ENCODE measurements at places on chromosomes 6 and 20. TPM values are rescaled to one million over a fixed set of nuclear protein-coding genes. Genes with fewer than 3 reads are reported as not detected.

- DNase-seq: no peak
These were observed 22.7 kb upstream of the BMP6 start for GRCh38 chr6:7703148-7703680.

- DNase-seq: no peak
These were observed 21.1 kb upstream of the NEDD9 start for GRCh38 chr6:11253594-11253993.

The MATN4 gene
- not detected for total RNA-seq

DNA sequence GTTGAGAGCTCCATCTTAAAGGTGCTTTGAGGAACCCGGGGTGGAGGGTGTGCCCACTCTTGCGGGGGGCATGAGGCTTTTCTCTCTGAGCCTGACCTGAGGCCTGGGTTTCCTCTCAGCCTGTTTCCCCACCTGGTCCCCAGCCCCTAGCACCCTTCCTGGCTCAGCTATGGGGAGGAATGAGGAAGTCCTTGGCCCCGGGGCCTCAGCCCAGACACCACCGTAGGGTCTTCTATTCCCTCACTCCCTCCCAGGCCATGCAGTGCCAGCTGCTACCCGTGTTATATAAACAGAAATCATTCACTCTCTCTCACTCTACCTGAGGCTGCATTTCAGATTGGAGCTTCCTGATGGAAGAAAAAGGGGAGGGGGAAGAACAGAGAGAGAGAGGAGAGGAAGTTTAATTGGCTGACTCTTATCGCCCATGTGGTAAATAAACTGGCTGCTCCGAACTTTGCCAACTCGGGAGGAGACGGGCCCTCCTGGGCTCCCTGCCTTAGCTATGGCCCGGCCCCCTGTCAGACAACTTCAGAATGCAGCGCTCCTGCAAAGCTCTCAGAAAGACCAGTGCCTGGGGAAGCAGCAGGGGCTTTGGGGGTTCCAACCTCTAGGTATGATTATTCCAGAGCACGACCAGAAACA, 2.8 kb downstream of the CDH22 start:
- DNase-seq: no peak

The LCA5 gene
- 0.78 TPM for total RNA-seq

- DNase-seq: no peak
These were observed 305.1 kb upstream of the SASH1 start for GRCh38 chr6:148037496-148037895.

- no peak for DNase-seq
These were observed 6.6 kb downstream of the RNASET2 start for GRCh38 chr6:166949528-166950442.

The STMND1 gene
- not detected for total RNA-seq

DNA sequence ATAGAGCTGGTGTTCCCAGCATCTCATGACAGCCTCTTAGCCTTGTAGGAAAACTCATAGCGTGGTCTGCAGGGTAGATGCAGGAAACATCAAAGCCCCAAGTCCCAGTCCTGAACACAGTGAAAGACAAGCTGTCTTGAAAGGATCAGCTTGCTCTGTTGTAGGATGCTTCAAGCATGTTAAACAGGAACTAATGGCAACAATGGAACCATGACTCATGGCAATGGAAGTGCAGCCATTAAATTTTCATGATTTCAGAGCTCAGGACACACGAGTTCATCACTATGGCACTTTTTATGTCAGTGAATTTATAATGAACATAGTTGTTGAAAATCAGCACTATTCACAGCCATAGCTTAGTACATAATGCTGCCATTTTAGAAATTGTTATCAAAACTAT, 367.7 kb downstream of the KIF16B start:
- DNase-seq: no peak

DNA sequence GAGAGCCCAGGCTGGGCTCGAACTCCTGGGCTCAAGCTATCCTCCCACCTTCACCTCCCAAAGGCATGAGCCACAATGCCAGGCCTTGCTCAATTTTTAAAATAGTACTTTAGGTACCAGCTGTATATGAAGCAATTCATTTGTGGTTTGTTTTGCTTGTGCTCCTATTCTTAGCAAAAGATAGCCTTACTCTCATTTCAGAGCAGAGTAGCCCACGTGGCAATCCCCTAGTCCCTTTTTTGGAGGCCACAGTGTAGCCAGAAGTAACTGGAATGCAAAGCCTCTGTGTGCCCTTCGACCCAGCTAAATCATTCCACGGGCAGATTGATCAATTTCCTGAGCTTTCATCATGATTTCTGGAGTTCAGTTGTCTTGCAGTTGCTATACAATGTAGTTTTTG, 372.2 kb downstream of the NRN1 start:
- no peak for DNase-seq

DNA sequence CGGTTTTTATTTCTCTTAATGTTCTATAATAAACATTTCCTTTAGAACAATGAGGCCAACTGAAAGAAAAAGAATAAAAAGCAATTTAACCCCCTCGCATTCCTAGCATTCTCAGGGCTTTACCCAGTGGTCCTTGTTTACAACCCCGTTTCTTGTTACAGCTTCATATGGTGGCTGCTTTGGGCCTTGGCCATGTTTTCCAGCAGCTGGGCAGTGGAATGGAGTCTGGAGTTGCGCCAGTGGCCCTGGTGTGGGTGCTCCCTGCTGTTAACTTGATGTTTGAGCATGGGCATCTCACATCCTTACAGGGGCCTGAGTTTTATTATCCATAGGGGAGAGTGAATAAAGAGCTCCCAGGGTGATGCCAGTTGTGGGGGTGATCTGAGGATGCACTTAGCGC, 18.8 kb downstream of the EFCAB8 start:
- DNase-seq: no peak

GRCh38 chr6:117072781-117073180, 192.6 kb upstream of the VGLL2 start:
- DNase-seq: no peak

The RGL2 gene
- 66.4 TPM for total RNA-seq

The TGM3 gene
- not detected for total RNA-seq

- DNase-seq: no peak
These were observed 9.3 kb downstream of the IRF4 start for GRCh38 chr6:400815-401214.

- DNase-seq: no peak
These were observed 455.9 kb upstream of the MARCKS start for GRCh38 chr6:113401231-113401630.

DNA sequence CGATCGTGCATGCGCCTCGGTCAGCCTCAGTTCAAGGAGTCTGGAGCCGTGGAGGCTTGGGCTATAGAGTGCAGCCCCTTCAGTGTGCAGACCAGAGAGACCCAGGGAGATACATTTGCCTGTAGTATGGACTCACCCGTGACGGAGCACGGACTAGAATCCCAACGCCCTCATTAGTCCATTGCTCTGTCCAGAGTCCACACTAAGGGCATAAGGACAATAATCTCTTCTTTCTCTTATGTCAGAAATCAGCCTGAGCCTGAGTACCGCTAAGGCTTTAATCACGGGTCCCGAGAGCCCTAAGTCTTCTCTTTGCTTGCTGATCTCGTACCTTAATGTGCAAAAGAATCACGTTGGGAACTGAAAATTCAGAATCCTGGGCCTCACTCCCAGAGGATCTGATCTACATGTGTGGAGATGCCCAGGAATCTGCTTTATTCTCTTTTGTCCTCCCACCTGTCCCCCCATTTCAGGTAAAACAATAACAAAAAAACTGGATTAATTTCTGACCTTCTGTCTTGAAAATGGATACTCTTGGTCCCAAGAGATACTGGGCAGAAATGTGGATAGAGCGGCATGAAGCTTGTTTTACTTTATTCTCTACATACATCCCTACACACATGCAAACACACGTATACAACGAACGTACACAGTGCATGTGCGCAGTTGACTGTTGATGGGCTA, 671 bp downstream of the BPHL start:
- no peak for DNase-seq

The NDRG3 gene
- total RNA-seq: 28.9 TPM

DNA sequence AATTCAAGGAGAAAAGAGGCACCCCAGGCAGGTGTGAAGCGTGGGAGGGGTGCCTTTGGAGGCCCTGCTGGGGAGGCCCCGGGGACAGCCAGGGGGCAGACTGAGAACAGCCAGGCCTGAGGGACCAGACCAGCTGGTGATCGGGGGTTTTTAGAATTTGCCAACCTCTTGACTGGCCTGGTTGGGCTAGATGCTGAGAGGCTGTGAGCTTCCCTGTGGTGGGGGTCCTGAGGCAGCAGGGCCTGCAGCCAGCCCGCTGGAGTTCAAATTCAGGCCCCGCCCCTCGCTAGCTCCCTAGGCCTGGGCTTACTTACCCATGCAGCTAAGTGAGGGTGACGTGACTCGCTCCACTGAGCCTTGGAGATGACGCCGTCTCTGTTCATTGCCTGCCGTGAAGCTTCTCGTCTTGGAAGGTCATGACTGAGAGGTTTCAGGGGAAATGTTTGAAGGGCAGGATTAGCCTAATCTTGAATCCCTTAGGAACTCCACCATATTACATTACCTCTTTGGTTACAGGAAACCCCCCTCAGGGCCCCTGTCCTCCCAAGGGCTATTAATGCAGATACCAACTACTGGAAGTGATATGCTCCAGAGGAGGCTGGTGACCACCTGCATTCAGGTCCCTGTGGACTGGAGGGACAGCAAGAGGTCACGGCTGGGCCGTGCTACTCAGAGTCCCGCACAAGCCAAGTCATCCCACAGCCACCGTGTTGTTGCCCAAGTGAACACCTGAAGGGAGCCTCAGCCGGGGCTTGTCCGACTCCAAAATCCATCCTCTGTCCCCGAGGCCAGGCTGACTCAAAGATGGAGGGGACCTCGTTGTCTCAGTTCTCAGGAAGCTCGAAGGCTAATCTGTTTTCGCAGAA, 73.9 kb upstream of the DUSP22 start:
- no peak for DNase-seq
